ENCODE measurements at places on chromosomes 5 and 9. TPM values are rescaled to one million over a fixed set of nuclear protein-coding genes. Genes with fewer than 3 reads are reported as not detected.

- H3K4me1 ChIP-seq: peaks cover 19% of the 10 kb centered on the region
- peak; percentile 76 for DNase-seq
- H3K27ac ChIP-seq: peak overlapping the region; percentile 72
- H3K36me3 ChIP-seq: no peaks in the 10 kb centered on the region
- no peaks in the 10 kb centered on the region for H3K27me3 ChIP-seq
These were observed 2.4 kb upstream of the TRIM7 start for GRCh38 chr5:181207214-181207959.

DNA sequence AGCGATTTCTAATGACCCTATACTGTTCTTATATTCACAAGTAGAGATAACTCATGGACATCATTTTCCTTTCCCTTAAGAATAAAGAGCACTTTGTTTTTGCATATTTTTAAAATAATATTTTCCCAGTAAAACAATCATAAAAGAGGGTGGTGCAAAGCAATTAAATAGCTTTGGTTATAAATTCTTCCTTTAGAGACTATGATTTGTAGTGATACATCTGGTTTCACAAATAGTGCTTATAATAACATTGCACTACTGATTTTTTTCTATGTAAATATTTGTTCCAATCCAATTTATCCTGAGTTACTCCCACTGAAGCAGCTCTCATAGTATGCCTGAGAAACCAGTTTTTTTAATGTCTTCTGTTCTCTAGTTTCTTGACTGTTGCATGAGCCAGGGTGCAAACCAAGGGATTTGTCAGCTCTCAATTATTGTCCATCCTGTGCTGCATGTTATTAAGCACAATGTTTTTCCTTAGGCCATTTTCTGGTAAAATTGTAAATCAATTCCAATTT lies 74.7 kb downstream of the LURAP1L start:
- H3K36me3 ChIP-seq: no peaks in the 10 kb centered on the region
- no peaks in the 10 kb centered on the region for H3K27me3 ChIP-seq
- no peak for DNase-seq
- H3K4me3 ChIP-seq: no peak overlapping the region
- no peak overlapping the region for H3K27ac ChIP-seq
- peaks cover under 1% of the 10 kb centered on the region for H3K4me1 ChIP-seq

GRCh38 chr5:179118338-179118737 lies 58.2 kb downstream of the ZNF354C start:
- no peak overlapping the region for H3K4me3 ChIP-seq
- no peaks in the 10 kb centered on the region for H3K4me1 ChIP-seq
- no peak overlapping the region for H3K27ac ChIP-seq
- no peaks in the 10 kb centered on the region for H3K36me3 ChIP-seq
- H3K27me3 ChIP-seq: no peaks in the 10 kb centered on the region

The EXD3 gene
- 1.9 TPM for polyA plus RNA-seq

DNA sequence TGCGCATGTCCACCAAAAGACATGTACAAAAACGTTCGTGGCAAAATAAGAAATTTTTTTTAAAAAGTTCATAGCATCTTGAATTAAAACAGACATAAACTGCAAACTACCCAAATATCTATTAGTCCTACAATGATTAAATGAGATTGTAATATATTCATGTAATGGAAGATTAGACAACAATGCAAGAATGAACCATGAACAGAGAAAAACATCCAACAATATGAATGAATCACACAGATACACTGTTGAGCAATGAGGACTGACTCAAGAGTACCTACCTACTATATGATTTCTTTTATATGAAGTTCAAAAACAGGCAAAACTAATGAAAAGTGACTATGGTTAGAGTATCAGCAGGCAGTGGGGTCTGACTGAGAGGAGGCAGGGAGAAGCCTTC lies 17.9 kb upstream of the CTNNAL1 start:
- H3K4me3 ChIP-seq: no peak overlapping the region
- H3K4me1 ChIP-seq: peaks cover 19% of the 10 kb centered on the region
- H3K27ac ChIP-seq: no peak overlapping the region
- H3K36me3 ChIP-seq: peaks cover 6% of the 10 kb centered on the region
- H3K27me3 ChIP-seq: no peaks in the 10 kb centered on the region

DNA sequence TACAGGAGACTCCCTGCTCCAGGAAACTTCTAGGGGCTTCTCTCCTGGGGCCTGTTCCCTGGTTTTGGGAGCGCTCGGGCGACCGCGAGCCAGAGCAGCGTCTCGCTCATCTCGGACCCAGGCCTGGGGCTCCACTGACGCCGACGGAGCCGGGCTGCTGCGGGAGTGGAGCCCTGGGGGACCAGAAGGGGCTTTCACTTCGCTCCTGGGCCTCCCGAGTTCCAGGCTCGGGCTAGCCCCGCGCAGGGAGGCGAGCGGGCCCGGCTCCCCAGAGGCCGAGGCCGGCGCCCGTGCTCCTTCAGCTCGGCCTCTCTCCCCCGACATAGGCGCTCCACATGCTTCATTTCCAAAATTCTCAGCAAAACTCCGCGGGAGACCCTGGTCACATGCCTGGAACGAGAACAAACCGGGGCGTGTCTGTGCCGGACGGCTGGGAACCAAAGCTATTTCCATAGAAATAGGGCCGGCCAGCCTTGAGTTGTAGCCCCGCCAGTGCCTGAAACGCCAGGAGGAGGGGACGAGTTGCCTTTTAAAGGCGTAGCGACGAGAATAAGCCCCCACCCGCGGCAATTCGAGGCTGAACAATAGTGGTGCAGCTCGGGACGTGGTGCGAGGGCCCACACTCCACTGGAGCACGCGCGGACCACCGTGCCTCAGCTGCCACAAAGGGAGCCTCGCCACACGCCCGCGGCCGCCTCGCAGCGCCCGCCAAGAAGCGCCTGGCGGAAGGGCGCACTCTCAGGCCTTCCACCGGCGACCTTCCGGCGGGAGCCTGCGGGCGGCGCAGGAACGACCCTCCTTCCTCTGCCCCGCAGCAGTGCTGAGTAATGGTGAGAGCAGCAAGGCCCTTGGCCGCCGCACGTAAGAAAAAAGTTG lies 1.1 kb upstream of the G3BP1 start:
- H3K4me3 ChIP-seq: peak overlapping the region; percentile 72
- peaks cover 20% of the 10 kb centered on the region for H3K4me1 ChIP-seq
- H3K27me3 ChIP-seq: no peaks in the 10 kb centered on the region
- H3K27ac ChIP-seq: peak overlapping the region; percentile 76
- peaks cover 7% of the 10 kb centered on the region for H3K36me3 ChIP-seq
- DNase-seq: no peak

DNA sequence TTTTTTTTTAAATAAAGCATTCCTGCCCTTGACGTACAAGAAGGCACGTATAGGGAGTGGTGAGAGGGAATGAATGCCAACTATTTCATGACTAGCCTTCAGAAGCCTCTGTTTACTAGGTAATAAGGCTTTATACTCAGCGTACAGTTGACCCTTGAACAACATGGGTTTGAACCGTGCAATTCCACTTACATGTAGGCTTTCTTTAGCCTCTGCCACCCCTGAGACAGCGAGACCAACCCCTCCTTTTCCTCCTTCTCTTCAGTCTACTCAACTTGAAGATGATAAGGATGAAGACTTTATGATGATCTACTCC lies 22.5 kb downstream of the CDC42SE2 start:
- no peaks in the 10 kb centered on the region for H3K27me3 ChIP-seq
- DNase-seq: no peak
- H3K27ac ChIP-seq: no peak overlapping the region
- H3K4me3 ChIP-seq: no peak overlapping the region
- peaks cover 7% of the 10 kb centered on the region for H3K4me1 ChIP-seq
- H3K36me3 ChIP-seq: no peaks in the 10 kb centered on the region

The SLC6A3 gene
- polyA plus RNA-seq: not detected

The TLR4 gene
- 0.09 TPM for polyA plus RNA-seq

The CER1 gene
- polyA plus RNA-seq: not detected

- H3K27ac ChIP-seq: no peak overlapping the region
- H3K4me3 ChIP-seq: no peak overlapping the region
These were observed 421.6 kb upstream of the SGCD start for GRCh38 chr5:155905364-155905763.

DNA sequence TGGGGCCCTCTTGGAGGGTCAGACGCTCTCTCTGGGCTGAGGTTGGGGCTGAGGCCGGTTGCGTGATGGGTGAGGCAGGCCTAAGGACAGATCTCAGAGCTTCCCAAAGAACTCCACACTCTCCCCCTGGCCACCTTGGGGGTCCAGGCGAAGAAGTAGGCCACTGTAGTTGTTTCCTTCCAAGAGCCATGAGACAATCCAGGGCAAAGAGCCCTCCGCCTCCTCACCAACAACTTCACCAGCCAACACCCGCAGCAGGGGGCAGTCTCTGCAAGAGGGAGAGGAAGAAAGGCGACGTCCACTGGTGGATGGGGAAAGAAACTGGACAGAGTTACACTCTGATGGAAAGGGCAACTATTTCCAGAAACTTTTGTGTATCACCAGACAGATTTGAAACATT lies 10.7 kb downstream of the SLC35A4 start:
- no peak for DNase-seq
- no peak overlapping the region for H3K27ac ChIP-seq
- H3K4me1 ChIP-seq: no peaks in the 10 kb centered on the region
- H3K27me3 ChIP-seq: no peaks in the 10 kb centered on the region

The LHX3 gene
- not detected for polyA plus RNA-seq

The AK8 gene
- polyA plus RNA-seq: 0.24 TPM

GRCh38 chr9:135281791-135282737 lies 194.6 kb downstream of the OLFM1 start:
- H3K4me1 ChIP-seq: no peaks in the 10 kb centered on the region
- H3K4me3 ChIP-seq: no peak overlapping the region
- H3K27me3 ChIP-seq: peaks cover 13% of the 10 kb centered on the region
- no peaks in the 10 kb centered on the region for H3K36me3 ChIP-seq
- no peak overlapping the region for H3K27ac ChIP-seq
- DNase-seq: peak; percentile 5

- DNase-seq: no peak
- no peak overlapping the region for H3K27ac ChIP-seq
- H3K36me3 ChIP-seq: no peaks in the 10 kb centered on the region
- H3K4me3 ChIP-seq: no peak overlapping the region
- H3K27me3 ChIP-seq: no peaks in the 10 kb centered on the region
These were observed 138.8 kb downstream of the ADAMTS16 start for GRCh38 chr5:5278815-5279381.

DNA sequence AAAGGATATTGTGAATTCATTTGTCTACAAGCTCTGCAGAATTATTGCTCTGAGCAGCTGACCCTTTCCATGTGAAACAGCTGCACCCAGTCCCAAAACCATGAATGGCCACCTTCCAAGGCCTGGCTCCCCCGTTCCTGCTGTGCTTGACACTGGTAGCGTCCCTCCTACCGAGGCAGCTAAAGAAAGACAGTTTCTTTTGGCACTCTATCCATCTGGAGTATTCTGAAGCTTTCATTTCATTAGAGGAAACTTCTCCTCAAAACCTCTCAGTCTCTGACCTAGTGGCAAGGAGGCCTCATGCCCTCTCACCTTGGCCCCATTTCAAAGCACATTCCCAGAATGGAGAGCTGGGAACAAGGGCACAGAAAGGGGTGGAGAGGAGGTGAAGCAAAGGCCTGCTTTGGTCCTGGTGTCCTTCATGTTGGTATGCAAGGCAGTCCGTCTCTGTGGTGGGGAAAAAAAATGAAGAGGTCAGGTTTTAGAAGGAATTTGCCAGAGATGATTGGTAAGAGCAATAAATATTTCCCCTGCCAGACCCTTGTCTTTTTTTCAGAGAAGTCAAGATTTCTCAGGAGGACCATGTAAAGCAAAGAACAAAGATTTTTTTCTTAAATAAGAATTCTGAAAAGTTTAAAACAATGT lies 232.0 kb downstream of the RFK start:
- no peak overlapping the region for H3K27ac ChIP-seq
- H3K27me3 ChIP-seq: no peaks in the 10 kb centered on the region
- DNase-seq: no peak

- no peaks in the 10 kb centered on the region for H3K27me3 ChIP-seq
- DNase-seq: no peak
- H3K4me3 ChIP-seq: no peak overlapping the region
These were observed 27.1 kb upstream of the PRR16 start for GRCh38 chr5:120436996-120437395.

- no peak for DNase-seq
- no peaks in the 10 kb centered on the region for H3K27me3 ChIP-seq
- no peak overlapping the region for H3K4me3 ChIP-seq
- no peaks in the 10 kb centered on the region for H3K36me3 ChIP-seq
These were observed 22.0 kb upstream of the ADRA1B start for GRCh38 chr5:159894149-159894720.

The CCNJL gene
- 2.1 TPM for polyA plus RNA-seq
